ENCODE measurements at places on chromosomes 7 and 10. TPM values are rescaled to one million over a fixed set of nuclear protein-coding genes. Genes with fewer than 3 reads are reported as not detected.

Gene CACNB2
- 16.8 TPM for polyA plus RNA-seq

Gene SLC13A1
- not detected for polyA plus RNA-seq

Gene AKR1C1
- polyA plus RNA-seq: 131 TPM

Gene PRXL2A
- polyA plus RNA-seq: 54.6 TPM

Gene ZNF853
- polyA plus RNA-seq: 3.5 TPM

Gene HOXA6
- not detected for polyA plus RNA-seq

Gene GIMAP4
- 39.0 TPM for polyA plus RNA-seq

Gene TRIL
- 1.6 TPM for polyA plus RNA-seq

Gene C10orf67
- 0.15 TPM for polyA plus RNA-seq

Gene HOXA1
- polyA plus RNA-seq: not detected

Gene HOXA11
- not detected for polyA plus RNA-seq

Gene HOGA1
- 30.4 TPM for polyA plus RNA-seq

Gene PPP1R3A
- polyA plus RNA-seq: 22.6 TPM
